ENCODE measurements at places on chromosomes 3 and 15.
A peak's percentile ranks its signal among the peaks of the same experiment; 100 is the strongest.

DNA sequence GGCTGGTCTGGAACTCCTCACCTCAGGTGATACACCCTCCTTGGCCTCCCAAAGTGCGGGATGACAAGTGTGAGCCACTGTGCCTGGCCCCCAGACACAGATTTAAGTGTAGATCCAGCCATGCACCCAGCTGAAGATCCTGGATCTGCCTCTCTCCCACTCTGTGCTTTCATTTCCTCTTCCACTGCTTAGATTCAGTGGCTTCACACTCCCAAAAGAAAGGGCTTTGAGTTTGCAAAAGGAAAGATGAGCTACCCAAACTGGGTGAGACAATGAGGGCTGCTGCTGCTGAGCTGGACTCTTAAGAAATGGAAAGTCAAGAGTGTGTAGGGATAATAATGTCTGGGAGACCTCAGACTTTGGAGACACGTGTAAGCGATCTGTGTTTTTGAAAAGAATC, 45.5 kb downstream of the ISG20 start:
- no peak for DNase-seq

- DNase-seq: no peak
Measured at GRCh38 chr3:111692593-111693552, 97.7 kb upstream of the ZBED2 start.

DNA sequence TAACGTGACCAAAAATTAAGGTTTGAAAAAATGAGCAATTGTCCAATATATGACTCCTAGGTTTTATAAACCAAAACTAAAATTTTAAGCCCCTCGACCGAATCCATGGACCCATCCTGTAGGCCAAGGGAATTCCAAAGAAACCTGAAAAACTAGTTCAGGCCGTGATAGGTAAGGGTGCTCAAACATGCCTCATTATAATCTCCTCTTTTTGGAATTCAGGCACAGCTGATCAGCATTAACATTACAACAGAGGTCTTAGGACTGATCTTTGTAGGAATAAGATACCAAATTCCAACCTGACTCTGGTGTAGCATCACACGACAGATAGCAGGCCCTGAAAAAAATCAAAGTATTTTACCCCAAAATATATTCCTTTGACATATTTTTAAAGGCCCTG, 155.7 kb downstream of the NEK10 start:
- no peak for DNase-seq

DNA sequence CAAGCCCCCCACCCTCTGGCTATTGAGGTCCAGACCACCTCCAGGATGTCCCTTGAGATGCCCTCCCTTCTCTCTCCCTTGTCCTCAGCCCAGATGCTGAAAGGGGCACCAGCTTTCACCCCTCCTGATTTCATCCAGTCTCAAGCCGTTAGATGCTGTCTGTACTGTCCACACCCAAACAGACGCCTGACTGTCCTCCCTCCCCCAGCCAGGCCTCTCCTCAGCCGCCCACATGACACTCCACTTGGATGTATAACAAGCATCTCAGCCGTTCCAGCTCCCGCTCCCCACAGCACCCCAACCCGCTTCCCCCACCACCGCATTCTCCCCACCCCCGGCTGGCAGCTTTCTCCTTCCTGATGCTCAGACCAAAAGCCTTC, 25.0 kb upstream of the CYP11A1 start:
- no peak for DNase-seq

GRCh38 chr15:77034695-77035489, 36.0 kb downstream of the TSPAN3 start:
- DNase-seq: no peak

DNA sequence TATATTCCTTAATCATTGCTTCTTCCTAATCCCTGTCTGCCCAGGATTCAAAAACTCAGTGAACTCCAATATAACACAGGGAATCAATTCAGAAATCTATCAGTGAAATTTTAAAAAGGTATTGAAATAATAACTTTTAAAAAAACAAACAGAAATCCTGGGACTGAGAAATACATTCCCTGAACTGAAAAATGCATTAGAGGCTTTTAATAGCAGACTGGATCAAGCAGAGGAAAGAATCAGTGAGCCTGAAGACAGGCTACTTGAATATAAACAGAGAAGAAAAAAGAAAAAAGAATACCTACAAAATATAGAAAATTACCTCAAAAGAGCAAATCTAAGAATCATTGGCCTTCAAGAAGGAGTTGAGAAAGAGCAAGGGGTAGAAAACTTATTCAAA, 54.7 kb downstream of the CEP70 start:
- DNase-seq: no peak

GRCh38 chr3:70065696-70066253, 66.2 kb downstream of the SAMMSON start:
- DNase-seq: no peak

- no peak for DNase-seq
Measured at GRCh38 chr15:44029003-44029402, 166.1 kb downstream of the FRMD5 start.

DNA sequence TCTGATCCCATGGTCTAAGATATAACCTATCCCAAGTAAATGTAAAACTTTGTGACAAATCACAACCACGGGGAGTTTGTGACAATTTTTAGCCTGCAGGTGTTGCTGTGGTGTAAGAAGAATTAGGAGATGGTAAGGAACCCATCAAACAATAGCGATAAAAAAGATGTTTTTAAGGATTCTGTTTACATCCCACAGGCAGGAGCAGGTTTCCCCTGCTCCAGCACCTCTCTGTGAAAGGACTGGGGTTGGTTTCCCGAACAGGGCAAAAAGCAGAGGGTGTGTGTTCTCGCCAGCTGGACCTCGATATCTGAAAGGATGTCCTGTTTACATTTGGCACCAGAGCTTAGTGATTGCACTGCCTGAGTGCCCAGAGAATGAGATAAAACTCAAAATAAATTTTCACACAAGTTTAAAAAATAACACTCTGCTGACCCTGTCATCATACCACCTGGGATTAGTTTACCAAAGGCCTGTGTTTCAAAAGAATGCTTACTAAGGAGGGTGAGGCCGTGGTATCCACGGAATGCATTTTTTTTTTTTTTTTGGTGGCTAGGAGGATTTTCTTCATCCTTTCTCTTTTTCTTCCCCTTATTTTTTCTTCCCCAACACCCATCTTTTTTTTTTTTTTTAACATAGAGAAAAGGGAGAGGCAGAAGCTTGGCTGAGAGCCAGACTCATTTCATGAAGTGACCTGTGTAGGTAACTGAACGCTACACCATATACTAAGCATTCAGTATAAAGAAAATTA, 151.8 kb upstream of the DPH6 start:
- DNase-seq: no peak

- DNase-seq: no peak
Measured at GRCh38 chr3:15614958-15615357, 13.4 kb downstream of the BTD start.

- DNase-seq: no peak
Measured at GRCh38 chr3:156642750-156643728, 31.4 kb upstream of the TIPARP start.

DNA sequence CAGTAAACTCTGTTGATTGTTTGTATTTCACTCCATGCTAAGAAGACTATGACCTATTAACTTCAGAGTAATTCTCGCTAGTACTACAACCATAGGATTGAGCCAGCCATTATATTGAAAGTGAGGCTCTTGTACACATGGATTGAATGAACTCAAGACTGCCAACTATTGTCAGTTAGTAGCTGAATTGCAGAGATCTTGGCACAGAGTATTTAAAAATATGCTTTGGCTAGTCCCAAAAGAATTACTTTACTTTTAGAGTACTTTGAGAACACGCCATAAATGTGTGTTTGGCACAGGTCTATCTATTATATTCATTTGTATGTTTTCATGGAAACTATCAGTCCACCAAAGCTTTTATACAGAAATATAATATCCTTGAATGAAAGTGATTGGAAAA, 226.7 kb upstream of the DCBLD2 start:
- DNase-seq: no peak

DNA sequence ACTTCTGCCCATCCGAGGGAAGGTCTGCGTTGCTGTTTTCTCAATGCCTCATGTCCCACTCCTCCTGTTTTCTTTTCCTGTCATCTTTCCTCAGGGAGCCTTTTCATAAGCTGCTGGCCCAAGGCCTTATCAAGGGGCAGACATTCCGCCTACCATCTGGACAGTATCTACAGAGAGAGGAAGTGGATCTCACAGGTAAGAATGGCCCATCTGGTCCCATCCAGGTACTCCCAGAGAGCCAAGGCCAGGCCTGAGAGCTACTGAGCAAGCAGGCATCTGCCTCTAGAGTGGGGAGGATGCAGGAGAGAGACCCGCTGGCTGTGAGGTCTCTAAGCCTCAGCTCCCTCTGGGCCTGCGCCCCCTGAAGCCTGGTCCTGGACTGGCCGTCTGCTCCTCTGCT, 81.5 kb upstream of the LIMD1 start:
- DNase-seq: no peak

DNA sequence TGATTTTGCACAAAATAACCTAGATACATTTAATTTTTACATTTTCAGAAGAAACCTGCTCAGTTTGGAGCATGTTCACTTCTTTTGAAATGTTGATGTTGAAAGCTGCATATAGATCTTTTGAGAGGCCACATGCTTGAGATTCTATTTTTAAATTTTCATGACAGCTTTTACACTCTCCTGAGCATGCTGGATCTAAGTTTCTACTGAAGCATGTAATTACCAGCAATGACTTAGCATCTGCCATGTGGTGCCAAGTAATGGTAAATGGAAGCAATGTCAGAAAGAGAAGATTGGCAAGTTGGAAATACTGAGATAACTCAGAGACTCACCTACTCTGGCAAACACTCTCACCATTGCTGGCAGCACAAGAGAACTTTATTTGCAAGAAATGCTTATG, 310.6 kb downstream of the NSUN3 start:
- DNase-seq: no peak

- no peak for DNase-seq
Measured at GRCh38 chr3:172087198-172087597, 47.8 kb downstream of the FNDC3B start.

GRCh38 chr15:62906627-62907026, 135.9 kb upstream of the TPM1 start:
- no peak for DNase-seq

DNA sequence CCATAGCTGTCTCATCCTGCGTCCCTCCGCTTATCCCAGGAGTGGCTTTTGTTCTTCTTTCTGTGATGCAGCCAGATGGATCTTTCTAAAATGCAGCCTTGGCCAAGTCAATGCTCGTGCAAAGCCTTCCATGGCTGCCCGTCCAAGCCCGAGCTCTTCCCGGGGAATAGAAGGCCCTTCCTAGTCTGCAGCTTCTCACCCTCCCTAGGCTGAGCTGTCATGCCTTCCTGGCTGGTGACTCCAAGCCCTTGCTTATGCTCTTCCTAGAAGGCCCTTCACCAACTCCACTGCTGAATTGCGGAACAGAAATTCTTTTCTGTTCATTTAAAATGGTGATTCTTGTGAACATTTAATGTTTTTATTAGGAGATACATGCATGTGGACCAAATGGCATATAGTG, 95.9 kb downstream of the SMAD6 start:
- DNase-seq: no peak

DNA sequence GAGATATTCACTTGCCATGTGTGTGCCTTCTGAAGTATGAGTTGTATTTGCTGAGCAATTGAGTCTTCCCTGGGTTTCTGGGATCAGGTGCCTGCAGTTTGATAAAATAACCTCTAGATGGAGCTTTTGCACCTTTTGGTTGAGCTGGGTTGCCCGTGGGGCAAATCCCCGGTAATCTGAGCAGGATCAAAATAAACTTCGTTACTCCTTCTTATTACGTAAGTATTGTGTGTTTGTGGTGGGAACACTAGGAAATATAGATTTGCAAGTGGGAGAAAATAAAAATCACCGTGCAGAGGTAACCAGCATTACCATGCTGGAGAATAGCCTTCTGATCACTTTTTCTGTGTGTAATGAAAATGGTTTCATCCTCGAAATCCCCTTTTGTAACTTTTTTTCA, 277.4 kb upstream of the NR2E3 start:
- peak; percentile 10 for DNase-seq

DNA sequence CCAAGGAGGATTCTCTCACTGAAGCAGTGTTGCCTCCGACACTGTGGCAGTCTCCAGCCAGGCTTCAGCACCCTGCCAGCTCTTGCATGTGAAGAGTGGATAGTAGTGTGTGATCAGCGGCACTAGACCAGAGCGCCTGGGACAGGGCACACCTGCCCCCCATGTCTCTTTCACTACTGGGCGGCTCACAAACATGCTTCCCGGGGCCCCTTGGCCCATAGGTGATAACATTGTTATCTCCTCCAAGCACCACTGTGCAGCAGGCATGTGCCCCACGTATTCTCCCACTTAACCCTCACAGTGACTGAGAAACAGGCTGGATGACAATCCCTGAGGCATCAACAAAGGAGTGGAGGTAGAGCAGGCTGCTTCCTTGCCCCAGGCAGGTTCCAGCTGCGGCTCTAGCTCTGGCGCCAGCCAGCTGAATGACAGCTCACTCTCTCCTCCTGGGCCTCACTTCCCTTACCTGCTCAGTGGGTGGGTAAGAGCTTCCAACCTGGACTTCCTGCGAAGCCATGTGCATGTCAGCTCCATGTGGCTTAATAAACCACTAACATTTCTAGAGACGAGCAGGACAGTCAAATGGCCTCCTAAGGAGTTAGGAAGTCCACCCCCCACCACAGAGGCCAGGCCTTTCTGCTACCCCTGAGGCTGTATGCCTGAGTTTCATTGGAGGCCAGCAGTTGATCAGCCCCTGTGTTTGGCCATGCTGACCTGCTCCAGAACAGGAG, 37.8 kb downstream of the KLF13 start:
- DNase-seq: no peak

GRCh38 chr15:58988006-58988785, 733 bp downstream of the RNF111 start:
- no peak for DNase-seq

DNA sequence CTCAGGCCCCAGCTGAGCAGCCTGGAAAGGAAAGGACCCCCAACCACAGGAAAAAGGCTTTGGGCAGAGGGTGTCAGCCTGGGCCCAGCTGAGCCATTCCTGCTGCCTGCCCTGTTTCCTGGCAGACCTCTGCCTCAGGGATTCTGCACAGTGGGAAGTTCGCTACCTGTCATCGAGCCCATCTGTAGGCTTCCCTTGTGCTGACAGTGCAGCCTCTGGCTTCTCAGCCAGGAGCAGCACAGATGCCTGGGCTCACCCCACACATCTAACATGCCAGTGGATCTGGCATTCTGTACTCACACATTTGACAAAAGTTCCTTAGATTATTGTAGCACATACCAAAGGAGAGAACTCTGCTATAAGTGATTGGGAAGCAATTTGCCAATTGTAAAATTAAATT, 202.2 kb downstream of the SSR3 start:
- DNase-seq: no peak

DNA sequence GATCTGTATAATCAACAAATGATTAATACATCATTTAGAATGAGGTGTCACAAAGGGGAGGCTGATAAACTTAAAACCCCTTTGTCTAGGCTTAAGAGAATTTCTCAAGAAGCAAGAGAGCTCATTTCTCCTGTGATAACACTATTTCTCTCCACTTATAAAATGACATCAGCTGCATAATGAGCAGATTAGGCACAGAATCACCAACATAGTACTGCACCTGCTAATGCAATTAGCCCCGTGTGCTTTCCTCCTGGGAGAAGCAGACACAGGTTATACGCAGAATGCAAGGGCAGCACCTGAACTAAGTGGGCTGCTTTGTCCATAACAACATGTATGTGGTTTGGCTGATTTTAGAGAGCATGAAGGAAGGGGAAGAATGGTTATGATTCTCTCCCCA, 515.3 kb upstream of the CFAP20DC start:
- DNase-seq: no peak

- DNase-seq: no peak
Measured at GRCh38 chr3:101811875-101812274, 32.9 kb downstream of the NXPE3 start.

- DNase-seq: no peak
Measured at GRCh38 chr3:66744521-66744920, 243.7 kb upstream of the LRIG1 start.
